ENCODE measurements at places on chromosomes 3 and 15.

GRCh38 chr3:102078854-102079808 lies 229.8 kb downstream of the NFKBIZ start:
- H3K4me1 ChIP-seq: peaks cover 15% of the 10 kb centered on the region
- DNase-seq: peak; percentile 38
- H3K27ac ChIP-seq: no peak overlapping the region
- no peak overlapping the region for H3K4me3 ChIP-seq

GRCh38 chr3:150610785-150611184 lies 7.7 kb downstream of the SELENOT start:
- no peak for DNase-seq
- H3K27me3 ChIP-seq: no peaks in the 10 kb centered on the region
- peaks cover 34% of the 10 kb centered on the region for H3K36me3 ChIP-seq
- no peak overlapping the region for H3K4me3 ChIP-seq
- H3K27ac ChIP-seq: no peak overlapping the region
- H3K4me1 ChIP-seq: peaks cover 47% of the 10 kb centered on the region

DNA sequence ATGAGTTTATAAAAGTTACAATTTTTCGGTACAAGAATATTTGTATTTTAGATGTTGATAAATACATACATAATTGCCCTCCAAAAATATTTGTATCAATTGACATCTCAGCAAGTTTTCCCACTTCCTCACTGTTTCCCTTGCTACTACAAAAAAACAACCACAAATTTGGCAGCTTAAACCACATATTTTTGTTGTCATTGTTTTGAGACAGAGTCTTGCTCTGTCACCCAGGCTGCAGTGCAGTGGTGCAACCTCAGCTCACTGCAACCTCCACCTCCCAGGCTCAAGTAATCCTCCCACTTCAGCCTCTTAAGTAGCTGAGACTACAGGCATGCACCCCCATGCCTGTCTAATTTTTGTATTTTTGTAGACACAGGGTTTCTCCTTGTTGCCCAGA lies 162.8 kb upstream of the RARB start:
- no peak for DNase-seq
- H3K27ac ChIP-seq: no peak overlapping the region
- no peaks in the 10 kb centered on the region for H3K27me3 ChIP-seq
- no peaks in the 10 kb centered on the region for H3K4me1 ChIP-seq
- H3K36me3 ChIP-seq: no peaks in the 10 kb centered on the region
- no peak overlapping the region for H3K4me3 ChIP-seq

DNA sequence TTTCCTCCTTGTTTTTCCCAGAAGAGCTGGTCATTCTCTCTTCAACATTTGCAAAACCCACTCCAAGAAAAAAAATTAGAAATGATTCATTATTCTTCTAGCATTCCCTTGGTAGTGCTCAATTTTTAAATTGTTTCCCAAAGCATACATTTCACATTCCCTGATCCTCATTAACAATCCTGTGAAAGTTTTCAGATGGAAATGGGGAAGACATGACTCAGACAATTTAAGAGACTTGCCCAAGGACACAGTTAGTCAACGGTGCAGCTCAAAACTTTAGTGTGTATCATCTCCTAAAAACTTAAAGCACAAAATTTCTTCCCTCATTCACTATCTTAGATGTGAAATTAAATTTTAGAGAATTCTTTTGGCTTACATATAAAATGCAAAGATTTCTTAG lies 17.1 kb upstream of the ABI3BP start:
- no peak overlapping the region for H3K4me3 ChIP-seq
- H3K4me1 ChIP-seq: no peaks in the 10 kb centered on the region
- H3K36me3 ChIP-seq: no peaks in the 10 kb centered on the region
- H3K27ac ChIP-seq: no peak overlapping the region

GRCh38 chr3:149010966-149011365 lies 19.6 kb downstream of the GYG1 start:
- peaks cover 21% of the 10 kb centered on the region for H3K4me1 ChIP-seq
- peaks cover 14% of the 10 kb centered on the region for H3K36me3 ChIP-seq
- no peak for DNase-seq
- no peak overlapping the region for H3K27ac ChIP-seq
- no peak overlapping the region for H3K4me3 ChIP-seq

DNA sequence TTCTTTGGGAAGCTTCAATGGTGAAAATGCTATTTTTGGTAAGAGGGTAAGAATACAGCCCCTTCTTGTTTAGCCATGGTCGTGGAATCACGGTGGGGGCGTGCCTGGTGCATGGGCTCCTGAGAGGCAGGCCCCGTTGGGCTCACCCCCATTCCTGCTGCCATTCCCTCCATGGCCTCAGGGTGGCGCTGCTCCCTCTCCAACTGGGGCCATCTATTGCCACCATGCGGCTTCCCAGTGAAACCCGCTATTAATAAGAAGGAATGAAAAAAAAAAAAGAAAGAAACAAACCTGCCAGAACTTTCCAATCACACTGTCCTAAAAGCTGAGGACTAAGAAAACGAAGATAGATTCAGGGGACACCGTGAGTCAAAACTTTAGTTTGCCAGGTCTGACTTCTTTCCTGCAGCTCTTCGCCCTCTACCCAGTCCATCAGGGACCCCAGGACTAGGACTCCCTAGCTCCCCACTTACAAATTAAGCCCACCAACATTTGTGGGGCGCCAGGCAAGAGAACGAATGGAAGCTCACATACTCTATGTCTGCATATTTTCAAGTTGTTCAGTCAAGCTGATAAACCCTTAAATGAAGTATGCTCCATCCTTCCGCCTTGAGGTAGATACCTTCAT lies 30.6 kb upstream of the ABHD2 start:
- H3K27me3 ChIP-seq: no peaks in the 10 kb centered on the region
- H3K4me1 ChIP-seq: no peaks in the 10 kb centered on the region
- H3K36me3 ChIP-seq: no peaks in the 10 kb centered on the region
- peak; percentile 77 for DNase-seq

DNA sequence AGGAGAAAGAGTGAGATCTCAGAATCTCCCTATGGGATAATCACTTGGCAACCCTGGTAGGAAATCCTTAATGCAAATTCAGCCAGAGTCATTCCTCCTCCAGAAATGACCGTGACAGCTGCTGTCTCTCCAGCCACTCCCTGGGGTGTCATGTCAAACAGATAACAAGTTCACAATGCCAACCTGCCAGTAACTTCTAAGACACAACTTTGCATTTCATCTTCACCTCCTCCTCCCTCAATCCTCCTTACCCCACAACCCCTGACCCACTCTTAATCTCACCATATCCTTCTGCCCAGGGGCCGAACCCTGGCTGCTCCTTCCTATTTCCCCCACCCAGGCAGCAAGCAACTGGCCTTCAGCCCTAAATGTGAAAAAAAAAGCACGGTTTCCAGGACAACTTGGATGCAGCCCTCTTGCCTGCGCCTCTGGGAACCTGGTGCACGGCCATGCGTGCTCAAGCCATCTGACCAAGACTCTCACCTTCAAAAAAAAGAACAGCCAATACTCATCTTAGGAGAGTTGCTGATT lies 166.0 kb downstream of the NTRK3 start:
- H3K36me3 ChIP-seq: no peaks in the 10 kb centered on the region
- H3K27ac ChIP-seq: no peak overlapping the region
- no peak overlapping the region for H3K4me3 ChIP-seq
- H3K4me1 ChIP-seq: no peaks in the 10 kb centered on the region

DNA sequence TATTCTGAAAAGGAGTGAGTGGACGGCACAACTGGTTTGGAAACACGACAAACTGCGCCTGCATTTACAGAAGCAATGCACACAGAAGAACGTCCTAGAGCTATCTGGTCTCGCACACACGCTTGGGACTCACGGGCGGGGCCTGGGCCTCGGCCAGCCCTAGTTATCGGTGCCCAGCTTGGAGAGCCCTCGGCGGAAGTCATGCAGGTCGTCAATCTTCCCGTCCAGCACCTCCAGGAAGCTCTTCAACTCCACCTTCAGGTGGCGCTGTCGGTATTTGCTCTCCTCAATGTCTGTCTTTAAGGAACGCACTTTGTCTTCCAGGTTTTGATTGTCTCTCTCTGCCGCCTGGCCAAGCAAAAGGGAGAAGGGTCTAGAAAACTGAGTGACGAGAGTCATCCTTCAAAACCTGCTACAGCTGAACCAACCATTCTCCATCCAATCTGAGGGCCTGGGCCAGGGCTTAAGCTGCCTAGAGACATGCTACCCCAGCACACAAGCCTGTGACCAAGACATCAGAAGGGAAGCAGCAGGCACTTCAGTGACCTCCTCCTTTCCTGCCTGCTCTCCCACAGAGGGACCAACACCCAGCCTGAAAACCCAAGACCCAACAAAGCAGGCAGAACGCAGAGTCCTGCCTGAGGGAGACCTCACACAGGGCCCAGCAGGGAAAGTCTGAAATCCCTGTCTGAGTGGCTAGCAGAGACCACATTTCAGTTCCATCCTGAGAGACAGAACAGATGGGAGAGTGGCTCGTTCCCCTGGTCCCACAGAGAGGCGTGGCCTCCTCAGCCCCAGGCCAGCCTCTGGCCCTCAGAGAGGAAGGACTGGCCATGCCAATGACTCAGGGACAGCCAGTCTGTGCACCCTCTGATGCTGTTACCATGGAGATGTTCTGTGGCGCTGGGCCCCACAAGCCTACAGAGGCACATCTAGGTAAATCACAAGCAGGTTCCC lies 40.4 kb downstream of the WHAMM start:
- no peaks in the 10 kb centered on the region for H3K4me1 ChIP-seq
- H3K36me3 ChIP-seq: no peaks in the 10 kb centered on the region
- peak; percentile 53 for DNase-seq
- no peak overlapping the region for H3K27ac ChIP-seq

- no peaks in the 10 kb centered on the region for H3K27me3 ChIP-seq
Measured at GRCh38 chr3:120604784-120605183, 8.6 kb downstream of the NDUFB4 start.

- DNase-seq: no peak
- H3K27ac ChIP-seq: no peak overlapping the region
- no peaks in the 10 kb centered on the region for H3K4me1 ChIP-seq
Measured at GRCh38 chr3:130712718-130713423, 33.8 kb downstream of the PIK3R4 start.

GRCh38 chr3:149077628-149078027 lies 8.7 kb downstream of the HLTF start:
- no peaks in the 10 kb centered on the region for H3K27me3 ChIP-seq
- no peak overlapping the region for H3K4me3 ChIP-seq
- H3K36me3 ChIP-seq: no peaks in the 10 kb centered on the region
- DNase-seq: no peak
- H3K27ac ChIP-seq: no peak overlapping the region

DNA sequence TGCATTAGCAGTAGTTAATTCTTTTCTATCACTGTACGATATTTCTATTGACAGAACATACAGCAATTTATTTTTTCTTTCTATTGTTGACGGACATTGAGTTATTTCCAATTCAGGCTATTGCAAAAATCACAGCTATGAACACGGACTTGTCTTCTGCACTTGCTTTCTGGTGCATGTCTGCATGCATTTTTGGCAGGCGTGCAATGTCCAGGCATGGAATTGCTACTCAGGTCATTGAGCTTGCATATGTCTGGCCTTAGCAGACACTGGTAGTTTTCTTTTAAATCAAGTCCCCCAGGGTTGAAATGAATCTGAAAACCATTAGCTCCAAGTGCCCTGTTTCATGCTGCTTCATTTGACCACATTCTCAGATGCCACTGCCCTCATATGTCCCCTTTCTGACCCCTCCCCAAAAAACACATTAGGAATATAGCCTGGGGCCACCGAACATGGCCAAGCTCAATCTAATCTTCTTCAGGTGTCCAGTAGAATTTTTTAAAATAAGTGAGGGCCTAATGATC lies 72.8 kb downstream of the LRIG1 start:
- no peak for DNase-seq
- H3K4me1 ChIP-seq: no peaks in the 10 kb centered on the region
- no peaks in the 10 kb centered on the region for H3K27me3 ChIP-seq
- H3K4me3 ChIP-seq: no peak overlapping the region
- H3K27ac ChIP-seq: no peak overlapping the region

DNA sequence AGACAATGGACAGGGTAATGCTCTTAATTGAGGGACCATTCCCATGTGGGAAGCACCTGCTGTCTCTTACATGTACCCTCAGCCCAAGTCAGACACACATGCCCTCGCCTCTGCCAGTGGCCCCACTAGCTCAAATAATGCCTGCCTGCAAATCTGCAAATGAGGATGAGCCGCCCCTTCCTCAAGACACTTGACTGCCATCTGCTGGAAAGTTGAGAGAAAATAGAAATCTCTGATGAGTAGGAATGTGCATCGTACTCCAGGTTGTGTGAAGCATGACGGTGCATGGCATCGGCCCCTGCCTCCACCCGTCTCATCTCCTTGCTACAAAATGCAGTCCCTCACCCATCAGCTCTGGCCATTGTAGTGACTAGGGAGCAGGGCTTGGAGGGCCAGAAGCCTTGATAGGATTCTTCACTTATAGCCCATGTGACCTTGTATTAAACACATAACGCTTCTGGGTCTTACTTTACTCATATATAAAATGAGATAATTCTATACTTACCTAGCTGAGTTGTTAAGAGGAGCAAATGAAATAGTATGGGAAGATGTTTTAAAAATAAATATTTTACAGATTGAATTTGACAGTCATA lies 6.3 kb upstream of the SCN5A start:
- H3K4me1 ChIP-seq: no peaks in the 10 kb centered on the region
- no peak overlapping the region for H3K27ac ChIP-seq
- H3K4me3 ChIP-seq: no peak overlapping the region
- H3K27me3 ChIP-seq: peaks cover 1% of the 10 kb centered on the region

DNA sequence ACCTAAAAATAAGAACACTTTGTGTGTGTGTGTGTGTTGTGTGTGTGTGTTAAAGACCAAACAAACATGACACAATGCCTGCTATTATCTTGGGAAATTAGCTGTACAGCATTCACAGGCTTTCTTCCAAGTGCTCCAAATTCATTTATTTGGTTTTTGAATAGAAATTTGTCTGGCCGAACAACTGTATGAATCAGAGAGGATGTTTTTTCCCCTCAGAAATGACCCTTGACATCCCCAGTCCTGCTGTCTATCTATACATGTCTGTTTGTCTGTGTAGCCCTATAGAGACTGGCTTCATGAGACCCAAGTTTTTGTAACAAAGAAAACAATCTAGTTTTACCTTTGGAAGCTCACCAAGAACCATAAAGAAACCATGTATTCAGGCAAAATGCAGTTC lies 549.8 kb downstream of the NSUN3 start:
- H3K4me1 ChIP-seq: no peaks in the 10 kb centered on the region
- no peaks in the 10 kb centered on the region for H3K27me3 ChIP-seq
- H3K36me3 ChIP-seq: no peaks in the 10 kb centered on the region
- no peak overlapping the region for H3K27ac ChIP-seq

- H3K4me3 ChIP-seq: no peak overlapping the region
- no peak for DNase-seq
- H3K27me3 ChIP-seq: no peaks in the 10 kb centered on the region
- no peaks in the 10 kb centered on the region for H3K36me3 ChIP-seq
- no peak overlapping the region for H3K27ac ChIP-seq
Measured at GRCh38 chr15:59539799-59540198, 71.8 kb upstream of the GCNT3 start.

DNA sequence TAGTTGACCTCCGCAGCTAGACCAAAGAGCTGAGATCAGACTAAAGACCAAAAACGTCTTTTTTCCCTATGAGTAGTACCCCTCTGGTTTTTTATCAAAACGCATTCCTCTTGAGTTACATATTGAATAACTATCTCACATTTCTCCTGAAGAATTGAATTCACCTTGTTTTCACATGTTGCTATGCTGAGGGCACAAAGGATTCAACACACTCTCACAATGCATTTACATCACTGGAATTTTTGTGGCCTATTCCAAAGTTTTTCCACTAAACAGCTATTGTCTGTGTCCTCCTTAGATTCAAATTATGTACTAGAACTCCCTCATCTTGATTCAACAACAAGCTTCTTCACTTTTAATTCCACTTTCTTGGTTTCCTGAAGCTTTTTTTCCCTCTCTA lies 112.5 kb downstream of the RSL24D1 start:
- no peak overlapping the region for H3K27ac ChIP-seq
- no peaks in the 10 kb centered on the region for H3K27me3 ChIP-seq

- no peaks in the 10 kb centered on the region for H3K4me1 ChIP-seq
- no peak overlapping the region for H3K27ac ChIP-seq
- H3K36me3 ChIP-seq: no peaks in the 10 kb centered on the region
- H3K27me3 ChIP-seq: no peaks in the 10 kb centered on the region
- DNase-seq: no peak
Measured at GRCh38 chr3:6392123-6392522, 468.8 kb upstream of the GRM7 start.

All from MM.1S (cell line).